ENCODE measurements at places on chromosomes 12 and 14.

DNA sequence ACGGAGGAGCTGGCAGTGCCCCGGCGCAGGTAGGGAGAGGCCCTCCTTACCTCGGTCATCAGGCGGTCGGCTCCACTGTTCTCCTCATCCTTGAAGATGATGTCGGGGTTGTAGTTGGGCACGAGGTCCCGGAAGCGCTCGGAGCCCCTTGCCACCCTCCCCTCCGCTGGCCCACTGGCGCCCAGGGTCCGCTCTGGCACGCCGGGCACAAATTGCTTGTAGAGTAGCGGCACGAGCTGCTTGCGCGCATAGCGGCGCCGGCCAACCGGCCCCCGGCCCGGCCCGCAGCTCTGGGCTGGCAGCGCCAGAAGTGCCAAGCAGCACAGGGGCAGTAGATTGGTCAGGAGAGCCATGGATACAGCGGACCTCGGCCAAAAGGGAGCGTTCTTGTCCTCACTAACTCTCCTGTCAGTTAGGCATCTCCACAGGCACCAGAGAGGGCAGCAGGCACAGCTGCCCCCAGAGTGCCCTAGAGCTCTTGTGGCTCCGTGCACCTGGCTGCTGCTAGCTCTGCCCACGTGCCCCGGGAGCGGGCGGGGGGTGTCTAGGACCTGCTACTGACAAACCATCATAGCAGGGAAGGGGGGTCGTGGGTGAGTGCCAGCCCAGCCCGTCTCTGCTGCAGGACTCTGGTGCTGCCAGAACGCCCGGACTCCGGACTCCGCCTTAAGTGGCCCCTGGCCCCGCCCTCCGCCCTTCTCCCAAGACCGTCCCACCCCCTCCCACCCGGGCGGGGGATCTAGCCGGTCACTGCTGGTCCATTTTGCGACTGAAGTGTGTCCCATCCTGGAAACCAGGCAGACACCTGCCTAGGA, at the start of gene DHH:
Gene DHH (minus strand): TSS at position 642 of the 815 bp plus-strand sequence. CDS start 289 bp downstream, at position 353.
- DNase-seq: no peak

DNA sequence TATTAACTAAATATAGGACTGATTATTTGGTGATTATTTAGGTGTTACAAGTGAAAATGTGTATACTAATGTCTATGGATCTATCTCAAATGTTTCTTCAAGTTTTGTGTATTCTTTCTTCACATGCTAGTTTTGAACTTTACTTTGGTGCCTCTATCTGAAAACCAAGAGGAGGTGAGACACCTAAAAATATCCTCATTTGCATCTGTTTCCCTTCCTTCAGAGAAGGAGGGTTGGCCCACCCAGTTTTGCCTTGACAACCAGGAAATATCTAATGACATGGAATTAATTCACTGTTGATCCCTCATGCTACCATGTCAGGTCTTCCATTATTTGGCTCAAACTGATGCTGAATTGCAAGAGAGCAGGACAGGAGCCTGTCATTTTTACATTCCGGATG, 500.4 kb downstream of the NELL2 start:
- no peak for DNase-seq

DNA sequence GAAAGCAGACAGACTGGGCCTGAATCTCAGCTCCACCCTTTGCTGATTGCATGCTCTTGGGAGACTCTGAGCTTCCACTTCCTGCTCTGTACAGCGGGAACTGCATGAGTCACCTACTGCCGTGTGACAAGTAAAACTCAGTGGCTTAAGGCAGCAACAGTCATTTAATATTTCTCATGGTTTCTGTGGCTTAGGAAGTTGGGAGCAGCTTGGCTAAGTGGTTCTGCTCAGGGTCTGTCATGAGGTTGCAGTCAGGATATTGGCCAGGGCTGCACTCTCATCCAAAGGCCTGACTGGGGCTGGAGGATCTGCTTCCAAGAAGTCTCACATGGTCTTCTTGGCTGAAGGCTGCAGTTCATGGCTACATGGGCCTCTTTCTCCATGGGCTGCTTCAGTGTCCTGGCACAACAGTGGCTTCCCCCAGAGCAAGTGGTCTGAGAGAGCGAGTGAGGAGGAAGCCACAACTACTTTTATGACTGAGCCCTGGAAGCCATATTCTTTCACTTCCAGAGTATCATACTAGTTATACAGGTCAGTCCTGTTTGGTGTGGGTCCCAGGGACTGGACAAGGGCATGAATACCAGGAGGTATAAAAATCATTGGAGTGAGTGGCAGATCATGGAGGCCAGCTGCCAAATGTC, 49.7 kb downstream of the FAM222A start:
- no peak for DNase-seq

GRCh38 chr14:54325766-54326165, 71.0 kb upstream of the CDKN3 start:
- no peak for DNase-seq

All from stimulated activated CD4-positive, alpha-beta T cell treated with anti-CD3 and anti-CD28 coated beads, Interleukin-15, amount 100 ng/mL, for 1 hour (primary cell).